Spinal cord (tissue), 10 donors: ENCODE measurements at places on chromosomes 11 and 22.

- DNase-seq, result no peak
These were observed 642.2 kb downstream of the BRD1 start for GRCh38 chr22:49185312-49185969.

DNA sequence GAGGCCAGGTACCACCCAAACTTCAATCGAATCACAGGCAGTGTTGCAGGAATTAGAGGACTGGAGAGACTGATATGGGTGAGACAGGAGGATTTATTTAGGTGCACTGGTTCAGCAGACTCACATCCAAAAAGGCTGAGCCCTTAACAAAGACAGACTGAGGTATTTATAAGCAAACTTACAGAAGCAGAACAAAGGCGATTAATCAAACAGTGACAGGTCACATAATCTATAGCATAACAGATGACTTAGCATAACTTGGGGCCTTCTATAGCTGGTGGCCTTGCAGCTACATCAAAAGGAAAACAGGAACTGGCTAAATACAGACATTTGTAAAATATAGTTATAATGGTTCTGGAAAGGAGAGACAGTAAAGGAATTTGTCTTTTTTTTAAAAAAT is 2.1 kb downstream of the APOBEC3B start:
- DNase-seq, result no peak

- no peak for DNase-seq
These were observed 44.0 kb upstream of the WT1 start for GRCh38 chr11:32479291-32479690.

- DNase-seq, result no peak
These were observed 4.4 kb downstream of the UBASH3B start for GRCh38 chr11:122659676-122660554.

DNA sequence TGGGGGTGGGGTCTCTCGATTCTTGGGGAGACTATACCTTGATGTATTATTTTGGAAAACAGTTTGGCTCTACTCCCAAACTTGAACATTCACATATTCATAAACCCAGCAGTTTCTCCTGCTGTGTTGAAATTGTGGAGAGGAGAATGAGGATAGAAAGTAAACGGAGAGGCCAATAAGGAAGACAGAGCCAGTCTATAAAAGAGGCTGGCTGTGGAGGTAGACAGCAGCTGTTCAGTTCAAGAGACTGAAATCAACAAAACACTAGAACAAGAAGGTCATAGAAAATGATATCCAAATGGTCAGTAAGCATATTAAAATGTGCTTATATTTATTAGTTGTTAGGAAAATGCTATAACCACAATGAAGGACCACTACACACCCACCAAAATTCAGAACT is 1.9 kb upstream of the MOGAT2 start:
- DNase-seq, result no peak

DNA sequence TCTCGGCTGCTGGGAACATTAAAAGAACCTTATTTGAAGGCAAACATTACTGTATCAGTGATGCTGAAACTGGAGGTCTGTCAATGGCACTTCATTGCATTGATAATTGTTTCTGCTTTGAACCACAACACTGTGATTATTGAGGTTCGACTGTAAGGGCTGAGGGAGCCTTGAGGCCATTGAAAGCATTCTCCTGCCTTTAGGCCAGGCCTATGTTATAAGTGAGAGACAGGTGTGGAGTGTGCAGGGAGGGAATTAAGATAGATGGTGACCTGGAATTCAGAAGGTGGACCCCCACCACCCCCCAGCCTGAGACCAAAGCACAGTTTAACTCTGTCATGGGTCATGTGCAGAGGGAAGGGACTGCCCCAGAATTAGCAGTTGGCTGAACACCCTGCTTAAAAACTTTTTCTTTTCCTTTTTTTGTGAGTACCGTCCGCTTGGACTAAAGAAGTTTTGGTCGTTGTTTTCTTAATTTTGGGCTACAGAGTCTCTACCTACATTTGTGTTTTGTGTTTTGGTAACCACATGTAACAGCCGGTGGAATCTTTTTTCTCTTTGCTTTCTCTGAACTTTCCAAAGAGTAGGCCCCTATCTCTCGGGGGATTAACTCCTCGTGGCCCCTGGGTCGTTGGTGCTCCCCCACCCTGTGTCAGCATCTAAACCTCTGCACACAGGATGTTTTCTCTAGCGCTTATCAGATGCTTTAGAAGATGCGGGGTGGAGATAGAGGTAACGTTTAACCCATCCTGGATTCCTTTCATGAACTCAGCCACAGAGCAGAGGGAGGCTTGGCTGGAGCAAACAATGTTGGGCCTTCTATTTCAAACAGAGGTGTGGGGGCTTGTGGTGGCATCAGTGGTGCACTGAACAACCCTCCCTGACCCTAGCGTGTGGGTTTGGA is 43.7 kb downstream of the ZBTB16 start:
- no peak for DNase-seq

- DNase-seq, result peak; percentile 63
These were observed 72.8 kb upstream of the CDON start for GRCh38 chr11:126135235-126136176.

DNA sequence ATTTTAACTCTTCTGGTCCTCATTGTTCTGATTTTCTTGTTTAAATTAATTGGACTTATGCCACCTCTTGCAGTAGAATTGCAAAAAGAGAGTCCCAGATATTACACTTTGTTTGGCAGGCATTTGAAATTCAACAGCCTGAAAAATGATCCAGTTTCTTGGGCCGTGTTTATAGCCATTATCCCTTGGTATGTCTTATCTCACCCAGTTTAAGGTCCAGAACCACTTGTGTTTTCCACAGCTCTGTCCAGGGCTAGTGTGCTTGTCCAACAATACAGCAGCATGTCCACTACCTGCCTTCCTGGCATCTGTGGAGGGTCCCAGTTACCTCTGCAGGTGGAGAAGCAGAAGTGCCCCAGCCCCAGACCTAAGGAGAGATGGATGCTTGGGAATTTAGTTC is 397.4 kb downstream of the SOX6 start:
- DNase-seq, result no peak

- DNase-seq, result no peak
These were observed 43.5 kb downstream of the MYH9 start for GRCh38 chr22:36344106-36344827.

DNA sequence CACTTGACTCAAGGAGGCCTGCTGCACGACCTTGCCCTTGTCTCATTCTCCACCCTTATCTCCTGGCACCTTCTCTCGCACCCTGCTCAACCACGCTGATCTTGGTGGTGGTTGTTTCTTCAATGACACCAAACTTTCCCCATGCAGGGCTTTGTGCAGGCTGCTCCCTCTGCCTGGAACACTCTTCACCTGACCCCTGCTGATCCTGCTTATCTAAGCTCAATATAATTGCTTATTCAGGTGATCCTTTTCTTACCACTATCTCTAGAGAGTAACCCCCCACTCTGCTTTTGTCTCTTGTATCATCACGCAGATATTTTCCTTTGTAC is 604.4 kb downstream of the BUD13 start:
- DNase-seq, result no peak

DNA sequence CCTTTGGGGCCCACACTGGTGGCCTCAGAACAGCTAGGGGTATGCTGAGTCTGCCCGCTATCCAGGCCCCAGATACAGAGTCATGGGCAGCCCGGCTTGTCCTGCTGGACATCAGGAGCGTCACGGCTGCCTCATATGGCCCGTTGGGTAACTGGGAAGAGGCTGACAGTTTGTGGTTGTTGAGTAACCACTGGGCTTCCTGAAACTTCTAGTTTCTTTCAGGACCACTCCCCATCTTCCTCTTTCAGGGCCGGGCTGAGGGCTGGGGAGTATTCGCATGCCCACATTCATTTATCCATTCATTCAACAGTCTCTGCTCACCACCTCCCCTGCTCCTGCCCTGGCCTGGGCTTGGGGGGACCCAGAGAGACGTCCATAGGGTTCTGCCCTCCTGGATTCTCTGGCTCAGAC is 13.4 kb upstream of the P2RY2 start:
- DNase-seq, result no peak

GRCh38 chr11:102983486-102983885 is 28.0 kb upstream of the MMP13 start:
- DNase-seq, result no peak

DNA sequence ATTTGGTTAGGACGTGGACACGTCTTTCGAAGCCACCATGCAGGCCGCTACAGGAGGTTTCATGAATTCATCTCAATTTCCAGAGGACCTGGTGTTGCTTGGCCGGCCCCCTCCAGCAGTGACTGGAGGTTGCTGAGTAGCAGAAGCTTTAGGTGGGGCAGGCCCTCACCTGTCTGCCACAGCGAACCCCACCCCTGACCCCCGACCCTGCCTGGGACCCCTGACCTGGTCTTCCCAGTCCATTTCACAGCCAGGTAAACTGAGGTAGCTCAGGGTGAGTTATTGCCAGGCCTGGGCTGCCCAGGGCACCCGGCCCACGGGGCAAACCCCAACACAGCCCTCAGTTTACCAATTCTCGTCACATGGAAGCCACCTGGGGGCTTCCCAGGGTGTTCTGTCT is 39.1 kb upstream of the SMIM38 start:
- no peak for DNase-seq

GRCh38 chr11:67120881-67121710 is 2.0 kb downstream of the KDM2A start:
- peak; percentile 30 for DNase-seq

DNA sequence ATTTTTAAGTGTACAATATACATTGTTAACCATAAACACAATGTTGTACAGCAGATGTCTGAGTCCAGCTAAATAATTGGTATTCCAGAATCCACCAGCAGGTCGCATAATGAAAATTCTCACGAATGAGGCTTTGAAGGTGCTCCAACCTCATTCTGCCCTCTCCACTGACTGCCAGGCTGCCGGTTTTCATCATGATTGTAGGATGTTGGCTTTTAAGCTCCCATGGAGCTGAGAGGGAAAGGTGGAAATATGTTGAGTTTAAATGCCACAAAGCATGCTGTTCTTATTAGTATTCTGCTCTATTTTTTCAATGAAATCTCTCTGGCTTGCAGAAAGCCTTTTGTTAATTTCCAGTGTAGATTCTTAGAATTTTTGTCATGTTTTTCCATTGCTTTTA is 337.2 kb upstream of the DDI1 start:
- peak; percentile 55 for DNase-seq

GRCh38 chr22:49381595-49382450 is 445.9 kb downstream of the BRD1 start:
- no peak for DNase-seq

- DNase-seq, result no peak
These were observed 465 bp downstream of the SUN2 start for GRCh38 chr22:38755155-38755910.

DNA sequence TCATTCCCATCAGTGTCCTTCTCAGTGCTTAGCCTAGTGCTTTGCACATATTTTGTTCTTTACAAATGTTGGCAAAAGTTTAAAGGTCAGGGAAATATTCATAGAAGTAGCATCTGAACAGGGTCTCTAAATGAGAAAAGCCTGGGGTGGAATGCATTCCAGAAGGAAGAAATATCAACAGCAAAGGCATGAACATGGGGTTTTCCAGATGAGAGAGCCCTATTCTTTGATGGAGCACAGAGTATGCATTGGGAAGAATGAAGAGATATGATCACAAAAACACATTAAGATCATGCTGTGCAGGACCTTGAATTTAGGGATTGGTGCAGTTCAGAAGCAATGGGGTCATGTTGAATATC is 140.2 kb downstream of the SNX19 start:
- no peak for DNase-seq

DNA sequence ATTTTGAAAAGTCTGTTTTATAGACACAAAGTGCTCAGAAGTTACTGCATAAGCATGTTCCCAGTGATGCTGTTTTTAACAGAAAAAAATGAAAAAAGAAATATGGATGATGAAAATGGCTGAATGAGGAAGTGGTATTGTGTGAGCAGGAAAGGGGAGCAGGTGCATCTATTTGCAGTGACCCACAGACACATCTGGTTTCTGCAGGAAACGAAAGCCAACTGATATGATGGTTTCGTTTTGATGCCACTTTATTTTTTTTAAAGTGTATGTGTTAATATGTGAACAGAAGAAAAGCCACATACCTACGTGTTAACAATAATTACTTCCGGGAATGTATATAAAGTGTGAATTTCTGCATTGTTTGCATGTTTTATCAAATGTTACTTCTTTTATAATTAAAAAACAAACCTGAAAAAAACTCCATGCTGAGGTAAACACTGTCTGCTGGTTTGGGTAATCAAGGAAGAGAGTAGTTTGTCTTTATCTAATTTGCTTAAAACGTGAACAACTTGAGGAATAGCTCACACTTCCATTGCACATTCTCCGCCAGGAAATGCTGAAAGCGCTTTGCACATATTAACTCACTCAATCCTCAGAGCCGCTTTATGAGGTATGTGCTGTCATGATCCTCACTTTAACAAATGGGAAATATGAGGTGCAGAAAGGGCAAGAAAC is 1335.9 kb downstream of the TBC1D22A start:
- DNase-seq, result peak; percentile 48

- peak; percentile 75 for DNase-seq
These were observed 515.7 kb downstream of the BUD13 start for GRCh38 chr11:116257092-116257491.

DNA sequence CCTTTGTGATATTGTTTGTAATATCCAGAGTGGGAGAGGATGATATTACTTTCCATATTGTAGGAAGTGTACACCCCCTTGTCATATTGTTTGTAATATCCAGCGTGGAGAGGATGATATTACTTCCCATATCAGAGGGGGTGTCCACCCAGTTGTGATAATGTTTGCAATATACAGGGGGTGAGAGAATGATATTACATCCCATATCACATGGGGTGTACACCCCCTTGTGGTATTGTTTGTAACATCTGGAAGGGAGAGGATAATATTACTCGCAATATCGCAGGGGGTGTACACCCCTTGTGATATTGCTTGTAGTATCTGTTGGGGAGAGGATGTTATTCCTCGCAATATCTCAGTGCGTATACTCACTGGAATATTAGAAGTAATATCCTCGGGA is 61.5 kb downstream of the PRSS23 start:
- no peak for DNase-seq

- DNase-seq, result no peak
These were observed 11.7 kb upstream of the IL2RB start for GRCh38 chr22:37161443-37161842.

DNA sequence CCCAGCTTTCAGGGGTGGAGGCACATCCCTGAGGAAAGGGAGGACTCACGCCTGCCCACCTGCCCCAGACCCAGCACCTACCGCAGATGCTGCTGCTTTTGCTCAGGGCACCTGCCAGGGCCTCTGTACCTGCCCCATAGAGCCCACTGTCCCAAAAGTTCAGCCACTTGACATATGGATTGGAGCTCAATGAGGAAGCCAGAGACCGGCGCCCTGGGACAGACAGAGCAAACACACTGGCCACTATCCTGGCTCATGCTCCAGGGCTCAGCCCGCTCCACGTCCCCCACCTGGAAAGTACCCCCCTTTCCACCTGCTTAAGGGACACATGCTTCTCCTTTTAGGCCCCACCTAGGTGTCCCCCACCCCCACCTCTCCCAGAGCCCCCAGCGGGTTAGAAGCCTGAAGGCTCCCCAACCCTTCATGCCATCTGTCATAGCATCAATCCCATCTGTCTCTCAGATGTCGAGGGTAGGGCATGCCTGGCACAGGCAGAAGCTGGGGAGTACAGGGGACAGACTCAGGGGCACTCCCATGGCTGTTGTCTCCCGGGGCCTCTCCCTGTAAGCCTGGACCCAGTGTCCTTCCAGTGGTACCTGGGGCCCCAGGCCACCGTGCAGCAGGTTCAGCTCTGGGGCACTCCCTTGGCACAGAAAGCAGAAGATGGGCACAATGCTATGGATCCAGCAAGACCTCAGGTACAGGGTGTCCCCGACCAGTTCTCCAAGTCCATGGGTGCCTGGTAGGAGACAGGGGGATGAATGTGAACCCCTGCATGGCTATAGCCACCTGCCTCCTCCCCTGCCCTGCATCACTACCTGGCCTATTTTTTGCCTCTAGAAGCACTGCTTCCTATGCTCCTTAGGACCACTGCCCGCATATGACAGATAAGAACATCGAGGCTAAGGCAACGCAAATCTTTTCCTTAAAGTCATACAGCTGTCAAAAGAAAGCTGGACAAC is 2.2 kb upstream of the P2RX6 start:
- no peak for DNase-seq
